T-cell (primary cell): ENCODE measurements at places on chromosomes 7 and 10.

DNA sequence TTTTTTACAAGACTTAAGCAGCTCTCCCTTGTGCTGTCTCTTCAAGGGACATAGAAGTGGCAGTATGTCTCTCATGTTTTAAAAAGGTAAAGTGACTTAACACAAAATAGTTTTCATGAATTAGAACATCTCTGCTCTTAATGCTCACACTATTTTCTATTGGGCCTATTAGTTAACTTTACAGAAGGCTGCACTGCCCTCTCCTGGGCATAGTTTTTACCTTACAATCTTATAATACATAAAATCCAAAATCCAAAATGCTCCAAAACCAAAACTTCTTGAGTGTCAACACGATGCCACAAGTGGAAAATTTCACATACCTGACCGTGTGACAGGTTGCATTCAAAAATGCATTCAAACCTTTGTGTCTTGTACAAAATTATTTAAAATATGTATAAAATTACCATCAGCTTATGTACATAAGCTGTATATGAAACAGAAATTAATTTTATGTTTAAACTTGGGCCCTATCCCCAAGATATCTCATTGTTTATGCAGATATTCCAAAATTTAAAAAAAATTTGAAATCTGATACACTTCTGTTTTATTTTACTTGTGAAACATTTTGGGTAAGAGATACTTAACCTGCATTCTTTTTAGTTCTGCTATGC is 25.8 kb downstream of the TES start:
- DNase-seq: peak; percentile 60

GRCh38 chr7:152347888-152348287 is 87.9 kb downstream of the KMT2C start:
- DNase-seq: no peak

DNA sequence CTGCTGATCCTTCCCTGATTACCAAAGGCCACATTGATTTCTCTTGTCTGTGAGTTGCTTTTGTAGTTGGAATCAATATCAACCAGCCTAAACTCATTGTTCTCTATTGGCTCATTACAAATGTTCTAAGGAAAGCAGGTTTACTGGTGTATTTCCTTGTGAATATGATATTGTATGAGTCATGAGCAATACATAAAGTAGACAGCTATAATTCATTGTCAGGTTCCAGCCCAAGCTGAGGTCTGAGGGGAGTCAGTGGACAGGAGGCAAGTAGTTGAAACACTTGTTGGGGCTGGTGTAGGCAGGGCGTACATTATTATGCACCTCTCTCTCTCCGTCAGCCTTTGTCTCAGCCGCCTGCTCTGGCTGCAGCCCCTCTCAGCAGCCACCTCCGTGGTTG is 451.7 kb downstream of the IPMK start:
- DNase-seq: no peak

DNA sequence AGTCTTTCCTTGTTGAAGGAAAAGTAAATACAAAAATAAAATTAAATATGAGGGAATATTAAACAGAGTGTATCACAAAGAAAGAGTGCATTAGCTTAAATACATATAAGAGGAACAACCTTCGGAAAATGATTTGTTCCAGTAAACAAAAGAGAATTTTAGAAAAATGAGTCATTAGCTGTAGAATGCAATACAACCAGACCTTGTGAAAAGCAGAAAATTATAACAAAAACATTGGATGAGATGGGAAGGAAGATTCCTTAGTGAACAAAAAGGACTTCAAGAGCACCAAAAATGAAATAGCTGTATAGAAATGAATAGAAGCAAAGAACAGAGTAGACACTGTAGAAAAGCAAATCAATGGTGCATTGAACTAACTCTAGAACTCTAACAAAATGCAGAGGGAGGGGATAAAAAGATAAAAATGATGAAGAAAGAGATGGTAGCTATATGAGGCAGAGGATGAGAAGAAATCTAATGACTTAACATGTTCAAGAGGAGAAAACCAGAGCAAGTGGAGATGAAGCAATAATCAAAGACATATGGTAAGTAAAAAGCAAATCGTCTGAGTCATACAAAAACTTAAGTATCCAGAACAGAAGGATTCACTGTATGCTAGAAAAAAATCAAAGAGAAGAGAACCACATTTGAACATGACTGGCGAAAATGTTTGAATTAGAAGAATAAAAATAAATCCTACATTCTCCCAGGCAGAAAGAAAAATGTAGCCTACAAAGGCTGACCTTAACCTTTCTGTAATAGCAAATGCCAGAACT is 190.5 kb downstream of the TMEM26 start:
- no peak for DNase-seq

- no peak for DNase-seq
These were observed 14.6 kb upstream of the PWWP2B start for GRCh38 chr10:132382231-132382922.

- no peak for DNase-seq
These were observed 563.3 kb downstream of the NRG3 start for GRCh38 chr10:82438277-82438676.

GRCh38 chr10:70038923-70039322 is 13.7 kb upstream of the MACROH2A2 start:
- no peak for DNase-seq

GRCh38 chr10:31623466-31623865 is 304.4 kb downstream of the ZEB1 start:
- no peak for DNase-seq

- DNase-seq: no peak
These were observed 61.5 kb downstream of the GRB10 start for GRCh38 chr7:50721160-50721559.

DNA sequence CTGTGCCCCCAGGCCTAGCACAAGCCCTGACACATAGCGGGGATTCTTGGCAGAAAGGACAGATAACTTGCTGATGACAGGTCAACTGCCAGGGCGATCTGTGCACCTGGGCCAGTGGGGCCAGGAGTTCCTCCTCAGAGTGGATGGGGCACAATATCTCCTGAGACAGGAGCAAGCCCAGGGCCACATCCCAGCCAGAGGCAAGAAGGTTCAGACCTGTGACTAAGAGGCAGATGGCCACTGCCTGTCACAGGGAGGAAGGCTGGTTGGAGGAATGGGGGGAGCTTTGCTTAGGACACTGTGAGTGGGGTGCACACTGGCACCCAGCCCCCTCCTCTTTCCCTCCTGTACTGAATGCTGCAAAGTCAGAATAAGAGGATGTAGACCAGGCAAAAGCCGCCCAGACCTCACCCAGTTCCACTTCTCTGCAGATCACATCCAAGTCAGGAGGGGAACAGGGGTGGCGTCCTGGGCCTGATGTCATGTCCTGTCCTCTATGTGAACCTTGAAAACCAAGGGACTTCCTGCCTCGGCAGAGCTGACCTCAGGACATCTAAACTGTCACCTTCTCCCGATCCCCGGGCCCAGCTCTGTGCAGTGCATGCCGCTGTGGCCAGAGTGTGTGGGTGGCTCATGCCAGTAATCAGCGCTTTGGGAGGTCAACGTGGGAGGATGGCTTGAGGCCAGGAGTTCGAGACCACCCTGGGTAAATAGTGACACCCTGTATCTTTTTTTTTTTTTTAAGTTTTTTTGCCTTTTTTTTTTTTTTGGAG is 1.3 kb downstream of the GUSB start:
- peak; percentile 56 for DNase-seq

DNA sequence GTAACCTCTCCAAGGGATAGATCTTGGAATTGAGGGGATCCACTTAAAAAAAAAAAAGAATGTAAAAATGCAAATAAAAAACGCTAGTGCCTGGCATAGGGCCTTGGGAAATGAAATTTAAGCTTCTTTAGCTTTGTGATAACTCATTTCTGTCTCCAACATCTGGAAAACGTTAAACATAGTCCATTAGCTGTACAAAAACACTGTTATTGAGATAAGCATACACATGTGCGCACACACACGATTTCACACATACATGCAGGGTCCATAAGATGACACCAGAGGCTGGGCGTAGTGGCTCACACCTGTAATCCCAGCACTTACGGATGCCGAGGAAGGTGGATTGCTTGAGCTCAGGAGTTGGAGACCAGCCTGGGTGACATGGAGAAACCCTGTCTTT is 13.7 kb upstream of the CUL2 start:
- DNase-seq: no peak

GRCh38 chr7:117793521-117793920 is 79.7 kb downstream of the CTTNBP2 start:
- DNase-seq: no peak

DNA sequence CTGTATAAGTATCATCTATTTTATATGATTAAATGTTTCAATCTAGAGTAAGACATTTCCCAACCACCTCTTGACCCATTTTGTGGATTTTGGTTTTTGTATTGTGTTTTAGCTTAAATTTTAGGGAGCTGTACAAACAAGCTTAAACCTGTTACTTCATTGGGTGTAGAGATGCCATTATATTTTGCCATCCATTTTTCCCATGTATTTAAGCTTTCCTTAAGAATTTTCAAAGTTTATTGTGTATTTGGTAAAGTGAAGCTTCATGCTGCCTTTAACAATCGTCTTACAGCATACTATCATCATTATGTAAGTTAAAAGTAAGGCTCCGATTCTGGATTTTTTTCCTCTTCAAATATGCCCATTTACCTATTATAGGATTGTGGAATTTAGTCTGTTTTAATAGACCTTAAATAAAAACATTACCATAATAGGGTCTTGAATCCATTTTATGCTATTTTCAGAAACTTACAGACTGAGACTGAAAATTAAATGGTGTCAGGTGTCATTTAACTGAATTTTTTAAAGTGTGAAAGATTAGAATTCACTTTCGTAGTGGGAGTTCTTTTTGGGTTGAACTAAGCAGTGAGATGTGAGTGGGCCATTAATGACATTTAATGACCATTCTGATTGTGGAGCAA is 2.2 kb downstream of the KMT2E start:
- no peak for DNase-seq

GRCh38 chr7:71665716-71666115 is 533.8 kb downstream of the GALNT17 start:
- DNase-seq: no peak

DNA sequence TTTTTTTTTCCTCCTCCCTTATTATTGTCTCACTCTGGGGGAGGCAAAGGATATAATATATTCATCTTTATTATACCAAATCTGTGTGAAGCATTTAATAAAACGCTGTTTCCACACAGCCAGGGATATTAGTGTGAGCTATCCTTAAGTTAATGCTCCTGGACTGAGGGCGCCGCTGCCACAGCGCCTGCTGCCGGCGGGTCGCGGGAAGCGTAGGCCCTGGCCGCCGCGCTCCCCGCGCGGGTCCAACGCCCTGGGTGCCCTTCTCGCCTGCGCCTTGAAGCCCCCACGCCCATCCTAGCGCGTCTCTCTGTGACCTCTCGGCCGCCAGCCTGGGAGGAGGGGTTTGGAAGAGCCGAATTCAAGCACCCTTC is 9.5 kb upstream of the LBX1 start:
- DNase-seq: no peak

DNA sequence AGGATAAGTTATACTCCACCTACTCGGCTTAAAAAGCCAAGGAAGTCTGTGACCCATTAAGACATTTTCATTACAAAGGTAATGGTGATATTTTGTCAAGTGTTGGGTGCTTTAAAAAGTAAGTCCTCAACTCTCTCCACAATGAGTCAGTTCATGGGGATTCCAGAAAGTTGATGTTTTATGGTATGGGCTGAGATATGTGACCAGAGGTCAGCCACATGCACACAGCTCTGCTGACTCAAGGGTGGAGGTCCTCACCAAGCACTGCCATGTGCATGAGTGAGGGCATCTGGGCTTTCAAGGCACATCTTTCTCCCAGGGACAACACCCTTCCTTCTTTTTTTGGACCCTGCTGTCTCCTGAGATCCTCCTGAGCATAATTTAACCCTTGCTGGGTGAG is 292.9 kb downstream of the PTEN start:
- no peak for DNase-seq
